ENCODE measurements at places on chromosomes 1 and 21.

DNA sequence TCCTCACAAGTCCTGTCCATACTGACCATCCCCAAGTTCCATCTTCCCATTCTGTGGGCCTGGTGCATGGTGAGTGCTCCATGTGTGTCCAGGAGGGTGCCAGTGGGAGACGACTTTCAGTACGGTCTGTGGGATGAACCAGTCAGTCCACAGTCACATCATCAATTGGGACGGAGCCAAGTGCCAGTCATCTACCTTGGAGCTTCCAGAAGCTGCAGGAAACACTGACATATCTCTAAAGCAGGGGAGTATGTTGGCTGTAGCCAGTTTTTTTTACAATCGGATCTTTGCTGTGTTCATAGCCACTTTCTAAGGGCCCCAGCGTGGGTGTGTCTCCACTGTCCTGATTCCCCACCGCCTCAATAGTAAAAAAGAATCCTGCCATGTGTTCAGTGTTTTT is 13.6 kb upstream of the TRIM17 start:
- no peak for DNase-seq

DNA sequence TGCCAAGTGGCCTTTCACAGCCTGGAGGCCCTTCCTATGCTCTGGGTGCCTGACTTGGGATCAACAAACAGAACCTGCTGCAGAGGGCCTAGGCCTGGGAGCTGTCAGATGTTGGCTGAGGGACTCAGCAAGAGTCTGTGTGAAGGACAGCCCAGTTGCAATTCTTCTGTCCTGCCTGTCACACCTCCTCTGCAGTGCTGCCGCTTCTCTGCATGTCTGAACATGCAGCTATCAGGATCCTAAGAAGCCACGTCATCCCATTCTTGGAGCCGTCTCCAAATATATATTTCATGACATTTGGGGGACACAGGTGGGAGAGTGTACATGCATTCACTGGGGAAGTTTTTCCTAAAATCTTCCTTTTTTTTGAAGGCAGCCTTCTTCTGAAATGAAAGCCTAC is 8.6 kb downstream of the FCAMR start:
- DNase-seq: no peak

- DNase-seq: no peak
Measured at GRCh38 chr1:201450721-201451291, 18.2 kb downstream of the PHLDA3 start.

DNA sequence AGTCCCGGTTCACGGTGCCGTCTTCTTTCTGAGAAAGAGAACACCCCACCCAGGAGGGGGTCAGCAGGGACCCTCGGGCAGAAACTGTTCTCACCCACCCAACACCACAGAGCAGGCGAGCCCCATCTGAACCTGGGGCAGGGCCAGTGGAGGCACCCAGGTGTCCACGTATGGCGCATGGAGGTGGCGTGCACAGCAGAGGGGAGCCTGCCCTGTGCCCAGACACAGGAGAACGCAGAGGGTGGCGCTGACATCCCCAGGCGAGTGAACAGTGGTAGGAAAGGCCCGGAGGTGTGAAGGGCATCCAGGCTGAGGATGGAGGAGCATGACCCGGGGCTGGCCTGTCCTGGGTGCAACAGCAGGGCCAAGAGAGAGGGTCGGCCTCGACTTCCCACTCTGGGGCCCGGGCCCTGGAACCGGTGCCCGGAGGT is 91.1 kb downstream of the STUM start:
- DNase-seq: no peak

All from activated T-cell treated with anti-CD3 and anti-CD28 coated beads for 4 hours (primary cell).